ENCODE measurements at places on chromosomes 2 and 18.

- no peak for DNase-seq
Observed at GRCh38 chr2:63899639-63900038, 57.9 kb downstream of the UGP2 start.

GRCh38 chr2:38515155-38516074, 87.3 kb downstream of the HNRNPLL start:
- no peak for DNase-seq

DNA sequence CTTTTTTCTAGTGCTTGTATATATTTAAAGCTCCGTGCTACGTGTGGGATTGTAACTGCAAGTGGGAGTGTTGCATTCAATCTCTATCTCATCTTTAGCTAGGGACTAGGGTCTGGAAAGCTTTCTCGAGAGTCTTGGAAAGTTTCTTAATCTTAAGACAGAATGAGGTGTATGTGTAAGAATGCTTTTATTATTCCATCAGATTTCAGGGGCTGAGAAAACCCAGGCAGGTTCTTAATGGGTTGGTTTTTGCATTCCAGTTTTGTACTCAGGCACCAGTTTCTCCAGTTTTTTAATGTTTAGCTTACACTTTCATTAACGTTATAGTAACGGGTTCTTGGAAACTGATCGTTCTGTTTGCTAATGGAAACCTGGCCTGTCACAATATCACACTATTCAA, 20.3 kb downstream of the MRPL19 start:
- no peak for DNase-seq

DNA sequence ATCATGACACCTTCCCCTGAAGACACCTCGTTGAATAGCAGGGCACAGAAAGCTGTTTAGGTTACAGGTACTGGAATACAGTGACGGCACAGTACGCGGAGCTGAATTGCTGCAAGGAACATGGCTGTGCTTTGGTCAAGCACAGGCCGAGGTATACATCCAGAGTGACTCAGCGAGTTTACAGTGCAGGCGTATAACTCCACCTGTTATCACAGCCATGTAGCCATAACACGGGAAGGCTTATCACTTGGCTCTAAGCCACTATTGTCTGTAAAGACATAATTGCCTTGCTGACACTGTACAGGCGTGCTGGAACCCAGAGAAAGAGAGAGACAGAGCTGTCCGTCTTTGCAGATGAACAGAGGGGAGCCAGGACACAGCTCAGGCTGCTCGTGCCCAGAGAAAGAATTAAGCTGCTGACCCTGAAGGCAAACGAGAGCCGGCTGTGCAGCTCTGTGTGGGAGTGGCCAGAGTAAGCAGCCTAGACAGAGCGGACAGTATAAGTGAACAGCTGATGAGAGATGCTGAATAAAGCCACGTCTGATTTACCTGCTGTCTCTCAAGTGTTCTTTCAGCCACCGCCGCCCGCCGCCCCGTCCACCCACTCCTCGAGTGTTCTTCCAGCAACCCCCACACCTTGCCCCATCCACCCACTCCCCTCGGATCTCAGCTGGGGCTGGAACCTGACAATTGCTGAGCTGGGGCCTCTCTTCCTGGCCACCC, 87.3 kb upstream of the PPP1CB start:
- DNase-seq, result no peak

GRCh38 chr2:151930042-151930441, 101.8 kb upstream of the ARL5A start:
- no peak for DNase-seq

GRCh38 chr18:59051470-59052165, 88.1 kb upstream of the SEC11C start:
- DNase-seq, result no peak

GRCh38 chr2:33068261-33068660, 121.5 kb downstream of the LTBP1 start:
- no peak for DNase-seq

GRCh38 chr2:127047716-127048617, 59.0 kb downstream of the BIN1 start:
- DNase-seq, result no peak

DNA sequence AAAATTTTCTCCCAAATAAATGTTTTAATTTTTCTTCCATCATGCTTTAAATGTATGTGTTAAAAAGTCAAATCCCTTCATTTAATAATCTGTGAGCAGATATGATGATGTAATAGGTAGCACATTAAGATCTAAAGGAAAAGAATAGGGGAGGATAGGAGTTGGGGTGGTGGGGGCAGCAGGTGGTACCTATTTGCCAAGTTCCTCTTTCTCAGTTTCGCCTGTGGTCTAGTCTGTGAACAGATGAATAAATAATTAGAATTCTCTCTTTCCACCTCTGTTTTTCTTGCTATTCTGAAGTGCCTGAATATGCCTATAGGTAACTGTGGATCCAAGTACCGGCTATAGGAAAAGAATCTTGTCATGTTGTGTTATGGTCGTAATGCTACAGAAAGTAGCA, 152.5 kb downstream of the NRXN1 start:
- no peak for DNase-seq

- no peak for DNase-seq
Observed at GRCh38 chr2:980176-980575, 29.5 kb downstream of the SNTG2 start.

DNA sequence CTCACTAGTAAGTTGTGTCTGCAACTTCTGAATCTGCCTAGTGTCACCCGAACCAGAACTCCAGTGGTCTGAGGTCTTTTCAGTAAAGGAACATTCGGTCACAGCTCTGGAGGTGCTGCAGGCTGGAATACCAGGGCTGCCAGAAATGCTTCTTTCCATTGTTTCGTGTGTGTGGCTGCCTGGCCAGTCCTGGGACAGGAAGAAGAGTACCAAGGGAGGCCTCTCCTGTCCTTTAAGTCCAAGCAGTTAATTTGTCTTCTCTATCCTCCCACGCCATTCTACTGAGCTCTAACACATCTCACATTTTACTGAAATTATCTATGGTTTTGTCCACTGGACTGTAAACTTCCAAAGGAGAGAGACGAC, 196.0 kb downstream of the LNPK start:
- no peak for DNase-seq

GRCh38 chr18:75209951-75210258, 692 bp upstream of the TSHZ1 start:
- no peak for DNase-seq

GRCh38 chr18:79949697-79950487, 1.6 kb downstream of the SLC66A2 start:
- DNase-seq, result no peak

- DNase-seq, result no peak
Observed at GRCh38 chr2:119694845-119695521, 16.0 kb downstream of the TMEM177 start.

DNA sequence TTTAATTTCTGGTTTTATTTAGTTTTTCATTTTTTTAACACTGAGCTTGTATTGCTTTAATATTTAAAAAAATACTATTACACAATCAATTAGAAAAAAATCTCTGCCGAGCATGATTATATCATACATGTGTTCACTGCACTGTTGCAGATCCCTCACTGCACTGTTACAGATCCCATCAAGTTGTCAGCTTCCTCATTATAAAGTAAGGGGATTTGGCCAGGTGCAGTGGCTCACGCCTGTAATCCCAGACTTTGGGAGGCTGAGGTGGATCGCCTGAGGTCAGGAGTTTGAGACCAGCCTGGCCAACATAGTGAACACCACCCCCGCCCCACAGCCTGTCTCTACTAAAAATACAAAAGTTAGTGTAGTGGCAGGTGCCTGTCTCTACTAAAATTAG, 33.0 kb upstream of the METTL21A start:
- DNase-seq, result no peak

DNA sequence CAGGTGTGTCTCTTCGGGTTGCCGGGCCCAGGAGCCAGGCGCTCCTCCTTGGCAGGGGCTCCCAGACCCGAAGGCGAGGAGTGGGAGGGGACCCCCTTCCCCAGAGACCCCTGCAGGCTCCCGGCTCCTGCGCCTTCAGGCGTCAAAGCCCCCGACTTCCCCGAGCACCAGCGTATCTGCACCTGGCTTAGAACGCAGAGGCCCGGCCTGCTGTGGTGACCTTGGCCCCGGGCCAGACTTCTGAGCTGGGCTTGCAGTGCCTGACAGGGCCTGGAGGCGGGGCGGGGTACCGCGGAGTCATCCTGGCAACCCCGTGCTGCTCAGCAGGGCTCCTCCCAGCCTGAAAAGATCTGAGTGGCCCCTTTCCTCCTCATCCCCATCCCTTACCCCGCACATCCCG, 27.0 kb downstream of the SKA1 start:
- DNase-seq, result peak; percentile 1

- DNase-seq, result no peak
Observed at GRCh38 chr2:147398996-147399395, 445.8 kb upstream of the ACVR2A start.

DNA sequence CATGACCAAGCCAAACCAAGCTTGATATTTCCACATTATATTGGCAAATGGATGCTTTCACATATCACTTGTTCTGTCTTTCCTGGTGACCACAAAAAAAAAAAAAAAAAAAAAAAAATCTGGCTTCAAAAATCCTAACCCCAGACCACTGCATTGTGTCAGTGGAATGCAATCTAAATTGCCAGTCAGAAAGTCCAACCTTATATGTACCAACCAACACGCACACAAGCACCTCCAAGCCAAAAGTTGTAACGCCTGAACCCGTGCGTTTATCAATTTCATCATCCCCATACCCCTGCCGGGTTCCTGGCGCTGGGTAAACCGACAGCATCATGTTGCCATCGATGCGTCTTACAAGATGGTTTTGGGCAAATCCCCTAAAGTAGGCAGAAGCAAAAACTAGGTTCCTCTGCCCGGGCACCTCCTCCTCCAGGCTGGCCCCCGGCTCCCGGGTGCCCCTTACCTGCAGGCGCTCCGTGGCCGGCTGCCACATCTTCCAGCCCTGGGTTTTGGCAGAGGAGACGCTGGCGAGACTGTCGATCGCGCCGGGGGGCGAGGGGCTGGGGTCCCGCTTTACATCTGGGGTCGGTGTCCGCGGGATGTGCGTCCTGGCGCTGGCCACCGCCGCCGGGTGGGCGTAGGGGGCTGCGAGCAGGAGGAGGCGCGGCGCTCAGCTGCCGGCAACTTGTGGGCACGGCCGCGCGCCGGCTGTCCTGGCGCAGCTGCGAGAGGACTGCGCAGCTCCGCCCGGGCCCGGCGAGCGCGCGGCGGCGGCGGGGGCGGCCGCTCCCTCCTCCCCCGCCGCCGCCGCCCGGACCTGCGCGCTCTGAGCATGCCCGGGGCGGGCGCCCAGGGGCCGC, at the start of gene PID1:
Gene PID1, minus strand, starts transcription at position 737 of the 860 bp plus-strand sequence. Its CDS starts 244 bp downstream, at position 493.
- DNase-seq, result no peak

DNA sequence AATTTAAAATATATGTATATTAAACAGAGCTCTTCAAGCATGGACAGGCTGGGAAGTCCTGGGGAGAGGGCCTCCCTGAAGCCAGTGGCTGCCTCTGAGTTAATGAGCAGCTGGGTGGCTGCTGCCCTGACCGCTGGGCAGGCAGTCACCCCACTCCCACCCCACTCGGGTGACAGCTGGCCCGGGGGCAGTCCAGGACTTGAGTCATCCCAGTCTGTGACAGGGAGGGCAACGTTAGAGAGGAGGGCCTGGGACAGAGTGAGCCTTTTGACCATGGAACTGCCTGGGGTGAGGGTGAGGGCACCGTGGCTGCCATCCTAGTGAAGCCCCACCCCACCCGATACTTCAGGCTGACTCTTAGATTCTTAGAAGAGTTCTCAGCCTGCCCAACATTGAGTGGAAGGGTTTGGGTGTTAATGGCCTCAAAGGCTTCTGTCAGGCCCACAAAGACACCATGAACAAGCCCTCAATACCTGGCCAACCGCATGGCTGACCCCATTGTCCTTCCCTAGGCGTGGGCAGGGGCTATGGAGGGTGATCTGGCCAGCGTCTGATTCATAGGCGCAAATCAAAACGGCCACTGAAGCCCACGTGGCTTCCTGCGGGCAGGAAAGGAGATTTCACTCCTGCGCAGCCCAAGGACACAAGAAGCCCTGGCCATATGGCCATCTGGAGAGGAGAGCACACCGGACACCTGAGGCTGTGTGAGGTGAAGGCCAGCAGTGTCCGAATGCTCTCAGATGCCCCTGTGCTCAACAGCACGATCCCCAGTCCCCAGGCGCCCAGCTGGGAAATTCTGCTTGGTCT, 47.5 kb downstream of the MRPS5 start:
- DNase-seq, result no peak

GRCh38 chr2:203438528-203438927, 96.6 kb downstream of the RAPH1 start:
- DNase-seq, result no peak

- DNase-seq, result no peak
Observed at GRCh38 chr2:1956520-1957289, 212.4 kb upstream of the PXDN start.

DNA sequence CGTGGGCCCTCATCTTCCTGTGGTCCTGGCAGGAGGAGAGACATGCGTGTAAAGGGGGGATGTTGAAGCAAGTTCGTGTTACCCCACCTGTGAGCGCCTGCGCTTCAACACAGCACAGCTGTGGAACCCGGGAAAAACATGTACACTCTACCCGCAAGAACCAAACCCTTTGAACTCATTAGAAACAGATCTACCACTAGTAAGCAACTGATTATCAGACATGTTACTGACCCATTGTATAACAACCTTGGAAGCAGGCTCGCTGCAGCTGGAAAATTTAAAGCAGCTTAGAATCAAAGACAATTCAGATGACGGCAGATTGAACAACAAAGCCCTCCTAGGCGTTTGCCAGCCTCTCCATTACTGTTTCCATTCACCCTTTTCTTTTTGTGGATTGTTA, 771.7 kb upstream of the SALL3 start:
- no peak for DNase-seq
